ENCODE measurements at places on chromosomes 6 and 20.

DNA sequence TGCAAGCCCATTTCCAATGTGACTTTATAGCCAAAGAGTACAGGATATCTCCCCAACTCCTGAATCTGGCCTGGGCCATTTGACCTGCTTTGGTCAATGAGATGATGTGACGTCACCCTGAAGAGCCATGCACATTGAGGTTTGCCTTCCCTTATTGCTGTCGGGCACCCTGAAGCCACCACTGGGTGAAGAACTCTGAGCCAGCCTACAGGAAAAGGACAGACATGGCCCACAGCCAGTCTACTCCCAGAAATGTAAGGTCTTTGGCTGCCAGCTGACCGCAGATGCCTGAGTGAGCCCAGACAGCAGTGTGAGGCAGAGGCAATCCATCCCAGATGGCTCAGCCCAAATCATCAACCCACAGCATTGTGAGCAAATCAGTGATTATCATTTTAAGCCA, 3.7 kb upstream of the SYNDIG1 start:
- DNase-seq: no peak

GRCh38 chr20:45782890-45783289, 8.8 kb downstream of the WFDC3 start:
- DNase-seq: no peak

- DNase-seq: no peak
These were observed 25.3 kb downstream of the MOCS1 start for GRCh38 chr6:39908838-39909583.

GRCh38 chr20:32542259-32542615, 42.9 kb downstream of the NOL4L start:
- no peak for DNase-seq

DNA sequence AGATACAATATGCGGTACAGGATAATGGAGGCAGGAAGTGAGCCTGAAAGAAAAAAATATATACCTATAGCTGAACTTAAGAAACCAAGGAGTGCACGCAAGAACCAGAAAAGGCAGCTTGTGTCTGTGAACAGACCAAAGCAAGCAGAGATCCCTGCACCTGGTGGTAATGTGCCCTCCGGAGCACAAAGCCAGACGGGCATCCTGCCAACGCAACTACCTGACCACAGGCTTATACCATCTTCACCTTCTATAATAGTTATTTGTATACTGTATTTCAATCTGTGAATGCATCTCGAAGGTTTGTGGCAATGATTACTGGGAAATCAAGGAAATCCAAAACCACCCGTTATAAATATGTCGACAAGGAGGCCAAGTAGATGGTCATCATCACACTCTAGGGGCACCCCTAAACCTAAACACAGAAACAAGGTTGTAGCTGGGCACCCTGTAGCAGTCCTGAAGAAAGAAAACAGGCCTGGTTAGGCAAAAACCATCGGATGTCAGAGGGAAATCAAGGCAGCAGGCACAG, 801 bp downstream of the FBXL4 start:
- peak; percentile 34 for DNase-seq

DNA sequence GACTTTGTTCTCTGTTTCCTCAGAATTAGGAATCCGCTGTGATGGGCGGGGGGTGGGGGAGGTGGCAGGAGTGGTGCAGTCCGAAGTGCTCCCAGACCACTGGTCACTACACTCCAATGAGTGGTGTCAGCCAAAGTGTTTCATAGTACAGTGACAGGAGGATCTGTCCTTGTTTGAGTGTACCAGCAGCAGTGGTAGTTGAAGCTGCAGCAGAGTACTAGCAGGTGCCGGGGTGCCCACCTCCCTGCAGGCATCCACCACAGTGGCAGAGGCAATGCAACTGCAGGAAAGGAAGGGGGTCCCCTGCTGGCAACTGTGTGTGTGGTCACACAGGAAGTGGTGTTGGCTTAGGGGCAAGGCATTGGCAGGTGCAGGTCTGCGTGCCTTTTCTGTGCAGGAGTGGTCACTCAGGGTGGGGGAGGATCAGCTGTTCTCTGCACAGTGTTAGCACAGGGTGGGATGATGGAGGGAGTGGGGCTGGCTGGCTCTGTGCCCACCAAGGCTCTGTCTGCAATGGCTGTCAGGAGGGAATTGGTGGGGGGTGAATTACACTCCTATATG, 9.7 kb downstream of the HLA-DOB start:
- no peak for DNase-seq

- no peak for DNase-seq
These were observed 471.7 kb downstream of the CDKAL1 start for GRCh38 chr6:21005816-21006570.

GRCh38 chr6:166456395-166457156, 73.8 kb upstream of the MPC1 start:
- DNase-seq: no peak

- DNase-seq: no peak
These were observed 68.5 kb upstream of the ZNF184 start for GRCh38 chr6:27541212-27541932.

DNA sequence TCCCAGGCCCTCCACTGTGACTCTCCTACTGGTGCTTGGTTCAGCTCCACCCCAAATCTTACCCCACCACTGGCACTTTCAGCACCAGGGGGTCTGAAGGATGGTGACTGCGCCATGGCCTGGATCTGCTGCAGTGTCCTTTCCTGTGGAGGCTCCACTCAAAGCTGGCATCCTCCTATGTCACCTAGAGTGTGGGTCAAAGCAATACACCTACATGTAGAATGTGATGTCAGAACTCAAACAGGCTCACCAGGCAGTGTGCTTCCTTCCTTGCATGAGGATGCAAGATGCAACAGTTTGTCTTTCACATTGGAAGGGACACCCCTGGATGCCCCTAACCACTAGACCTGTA, 32.8 kb upstream of the MICB start:
- DNase-seq: no peak

All from T-helper 1 cell (primary cell).